Occipital lobe (tissue), 3 donors: ENCODE measurements at places on chromosomes 13 and 19.
A peak's percentile ranks its signal among the peaks of the same experiment; 100 is the strongest.

DNA sequence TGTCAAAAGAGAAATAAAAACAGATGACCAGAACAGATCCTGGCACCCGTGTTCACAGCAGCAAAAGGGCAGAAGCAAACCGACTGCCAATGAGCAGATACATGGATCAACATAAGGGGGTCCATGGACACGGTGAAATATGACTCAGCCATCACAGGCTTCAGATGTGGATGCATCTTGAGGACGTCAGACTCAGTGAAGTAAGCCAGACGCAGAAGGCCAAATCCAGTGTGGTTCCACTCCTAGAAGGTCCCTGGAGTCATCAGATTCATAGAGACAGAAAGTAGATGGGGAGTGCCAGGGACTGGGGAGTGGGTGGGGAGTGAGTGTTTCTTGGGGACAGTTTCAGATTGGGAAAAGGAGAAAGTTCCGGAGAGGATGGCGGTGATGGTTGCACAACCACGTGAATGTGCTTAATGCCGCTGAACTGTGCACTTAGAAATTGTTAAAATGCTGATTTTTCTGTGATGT is 28.8 kb upstream of the SEMA6B start:
- no peak for DNase-seq

- no peak for DNase-seq
Measured at GRCh38 chr13:53167561-53167960, 138.9 kb downstream of the OLFM4 start.

GRCh38 chr19:46704379-46705076 is 12.4 kb downstream of the PRKD2 start:
- peak; percentile 17 for DNase-seq

DNA sequence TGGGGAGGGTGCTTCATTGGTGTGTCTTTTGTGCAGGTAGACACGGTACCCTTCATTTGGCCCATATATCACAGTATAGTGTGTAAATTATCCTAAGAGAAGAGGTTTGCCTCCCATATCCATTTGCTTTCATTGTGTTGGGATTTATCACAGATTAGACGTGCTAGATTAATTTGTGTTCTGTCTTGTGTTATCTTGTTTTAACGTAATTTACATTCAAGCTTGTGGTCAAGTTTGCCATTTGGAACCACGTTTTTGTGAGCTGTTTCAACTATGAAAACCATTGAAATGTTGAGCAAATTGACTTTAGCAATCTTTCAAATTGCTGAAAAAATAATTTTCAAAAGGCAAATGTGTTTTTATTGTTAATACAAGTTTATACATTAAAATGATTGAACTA is 1826.5 kb downstream of the SLITRK5 start:
- no peak for DNase-seq

DNA sequence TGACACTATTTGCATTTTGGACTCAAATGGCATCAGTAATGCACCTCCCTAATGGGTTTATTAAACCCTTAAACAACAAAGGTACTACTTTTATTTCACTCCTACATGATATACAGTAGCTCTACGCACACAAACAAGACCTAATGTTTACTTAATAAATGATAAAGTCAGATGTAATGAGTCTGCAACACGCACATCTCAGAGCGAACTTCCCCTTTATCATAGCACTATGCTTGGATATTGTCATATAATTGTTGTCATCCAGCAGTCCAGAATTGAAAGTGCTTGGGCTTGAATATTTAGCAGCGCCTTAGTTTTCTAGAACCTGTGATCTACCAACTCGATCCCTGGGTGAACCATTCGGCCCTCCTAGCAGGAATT is 772 bp downstream of the PARP4 start:
- no peak for DNase-seq

GRCh38 chr13:49246850-49247642 is 679 bp upstream of the CDADC1 start:
- DNase-seq, result no peak

- no peak for DNase-seq
Measured at GRCh38 chr19:8025316-8025715, 19.9 kb upstream of the ELAVL1 start.

- DNase-seq, result no peak
Measured at GRCh38 chr19:56919308-56919995, 78.9 kb upstream of the PEG3 start.

DNA sequence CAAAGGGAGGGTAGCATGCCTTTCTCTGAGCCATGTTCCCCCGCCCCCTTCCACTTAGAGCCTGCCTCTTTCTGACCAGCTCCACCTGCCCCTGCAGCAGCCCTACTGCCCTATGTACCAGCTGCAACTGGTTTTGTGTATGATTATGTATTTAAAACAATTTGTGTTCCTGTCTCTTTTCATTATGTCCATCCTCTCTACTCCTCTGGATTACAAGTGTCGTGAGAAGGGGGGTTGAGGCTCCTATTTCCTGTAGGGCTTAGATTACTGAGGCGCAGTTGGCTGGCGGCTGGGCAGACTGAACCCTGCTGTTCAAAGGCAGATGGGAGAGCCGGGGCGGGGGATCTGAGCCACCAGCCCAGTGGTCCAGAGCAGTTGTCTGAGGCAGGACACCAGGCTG is 213.3 kb downstream of the KCNRG start:
- no peak for DNase-seq

GRCh38 chr19:13163609-13164342 is 13.6 kb downstream of the IER2 start:
- no peak for DNase-seq

- no peak for DNase-seq
Measured at GRCh38 chr19:16298334-16298733, 26.3 kb upstream of the KLF2 start.

GRCh38 chr13:106314417-106314816 is 221.0 kb downstream of the EFNB2 start:
- no peak for DNase-seq

DNA sequence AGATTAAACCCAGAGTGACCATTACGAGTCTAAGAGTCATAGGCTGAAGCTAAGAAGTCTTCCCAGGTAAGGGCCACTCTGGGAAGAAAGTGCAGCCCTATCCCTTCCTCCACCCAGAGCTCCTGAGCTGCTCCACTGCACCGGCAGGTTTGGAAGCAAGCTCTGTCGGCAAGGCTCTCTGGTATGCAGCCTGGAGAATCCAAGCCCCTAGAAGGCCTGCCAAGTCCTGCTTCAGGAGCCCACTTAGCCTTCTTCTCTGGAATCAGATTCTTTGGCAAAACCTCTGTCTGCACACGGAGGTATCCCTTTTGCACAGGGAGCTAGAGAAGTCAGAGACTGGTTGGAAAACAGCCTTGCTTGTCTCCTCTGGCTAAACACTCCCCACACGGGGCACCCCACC is 58.5 kb downstream of the CEBPG start:
- no peak for DNase-seq

DNA sequence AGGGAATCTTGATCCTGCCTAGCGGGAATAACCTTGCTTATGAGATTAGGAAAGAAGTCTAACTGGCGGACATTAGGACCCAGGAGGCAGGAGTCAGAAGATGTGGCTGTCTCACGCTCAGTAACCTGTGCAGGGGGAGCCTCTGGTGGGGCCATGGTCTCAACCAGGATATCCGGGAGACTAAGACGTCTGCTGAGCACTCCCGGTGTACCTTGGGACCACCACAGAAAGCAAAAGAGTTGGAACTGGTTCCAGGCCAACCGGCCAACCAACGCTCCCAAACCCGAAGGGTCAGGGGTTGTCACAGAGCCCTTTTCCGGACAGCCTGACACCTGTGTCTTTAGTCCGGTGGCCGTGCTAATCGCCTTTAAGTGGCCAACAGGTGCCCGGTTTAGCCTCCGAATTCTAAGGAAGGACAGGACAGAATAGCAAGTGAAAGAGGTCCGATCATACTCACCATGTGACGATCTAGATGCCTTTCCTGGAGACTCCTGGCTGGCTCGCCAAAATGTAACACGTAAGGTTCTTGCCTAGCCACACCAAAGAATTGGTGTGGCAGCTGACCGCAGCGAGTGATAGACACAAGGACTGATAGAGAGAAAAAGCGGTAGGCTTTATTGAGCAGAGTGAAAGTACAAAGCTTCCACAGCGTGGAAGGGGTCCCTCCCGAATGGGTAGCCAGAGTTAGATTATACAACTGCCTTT is 103.9 kb upstream of the DIAPH3 start:
- no peak for DNase-seq

- no peak for DNase-seq
Measured at GRCh38 chr13:73910733-73911132, 223.5 kb downstream of the KLF12 start.

- no peak for DNase-seq
Measured at GRCh38 chr19:36972571-36972970, 56.4 kb downstream of the ZNF568 start.

- no peak for DNase-seq
Measured at GRCh38 chr19:8430650-8431049, 14.1 kb upstream of the HNRNPM start.

GRCh38 chr13:73572824-73573223 is 514.0 kb downstream of the KLF5 start:
- DNase-seq, result no peak

- no peak for DNase-seq
Measured at GRCh38 chr19:17023805-17024204, 2.8 kb downstream of the CPAMD8 start.

DNA sequence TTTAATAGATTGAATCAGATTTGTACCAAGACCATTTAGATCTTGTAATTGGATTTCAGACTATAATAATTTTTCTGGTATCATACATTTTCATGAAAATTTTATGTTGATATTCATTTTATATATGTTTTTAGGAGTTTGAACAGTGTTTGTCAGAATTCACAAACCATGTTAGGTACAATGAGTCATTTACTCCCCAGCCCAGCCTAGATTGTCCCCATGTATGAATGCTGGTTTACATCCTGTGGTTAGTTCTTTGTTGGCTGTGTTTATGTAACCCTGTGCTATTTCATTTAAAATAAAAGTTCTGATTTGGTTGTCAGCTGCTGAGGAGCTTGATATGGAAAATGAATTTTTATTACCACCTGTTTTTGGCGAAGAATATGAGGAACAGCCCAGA is 96.7 kb downstream of the GJA3 start:
- DNase-seq, result no peak

GRCh38 chr13:29746148-29746677 is 104.2 kb downstream of the UBL3 start:
- DNase-seq, result no peak

- no peak for DNase-seq
Measured at GRCh38 chr13:98546402-98546801, 30.5 kb downstream of the STK24 start.

- DNase-seq, result no peak
Measured at GRCh38 chr13:80196756-80197155, 144.2 kb downstream of the SPRY2 start.

- DNase-seq, result no peak
Measured at GRCh38 chr13:75402787-75403186, 79.2 kb downstream of the TBC1D4 start.

- no peak for DNase-seq
Measured at GRCh38 chr13:112255550-112256120, 120.5 kb upstream of the SPACA7 start.

GRCh38 chr19:17160908-17161307 is 54.2 kb upstream of the USE1 start:
- DNase-seq, result no peak

GRCh38 chr19:15629003-15629880 is 11.5 kb upstream of the CYP4F3 start:
- peak; percentile 61 for DNase-seq

DNA sequence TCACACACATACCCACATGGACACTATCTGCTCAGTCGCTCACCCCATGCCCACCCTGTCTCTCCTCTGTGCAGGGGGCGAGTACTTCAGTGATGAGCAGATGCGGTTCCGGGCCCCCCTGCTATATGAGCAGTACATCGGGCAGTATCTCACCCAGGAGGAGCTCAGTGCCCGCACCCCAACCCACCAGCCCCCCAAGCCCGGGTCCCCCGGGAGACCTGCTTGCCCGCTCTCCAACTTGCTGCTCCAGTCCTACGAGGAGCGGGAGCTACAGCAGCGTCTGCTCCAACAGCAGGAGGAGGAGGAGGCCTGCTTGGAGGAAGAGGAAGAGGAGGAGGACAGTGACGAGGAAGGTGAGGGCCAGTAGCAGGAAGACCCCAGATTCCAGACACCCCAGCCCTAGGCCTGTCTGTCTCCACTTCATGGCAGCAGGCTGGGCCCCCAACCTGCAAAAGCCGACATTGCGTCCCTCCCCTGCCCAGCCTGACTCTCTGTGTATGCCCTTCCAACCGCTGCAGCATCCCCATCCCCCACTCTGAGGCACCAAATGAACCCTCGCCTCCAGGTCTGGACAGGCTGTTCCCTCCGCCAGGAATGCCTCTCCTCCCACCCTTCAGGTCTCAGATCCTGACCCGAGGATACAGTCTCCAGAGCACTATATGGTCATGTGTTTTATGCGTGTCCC is 9.7 kb downstream of the CCDC97 start:
- DNase-seq, result no peak

- DNase-seq, result no peak
Measured at GRCh38 chr13:60327511-60327910, 69.5 kb upstream of the TDRD3 start.

DNA sequence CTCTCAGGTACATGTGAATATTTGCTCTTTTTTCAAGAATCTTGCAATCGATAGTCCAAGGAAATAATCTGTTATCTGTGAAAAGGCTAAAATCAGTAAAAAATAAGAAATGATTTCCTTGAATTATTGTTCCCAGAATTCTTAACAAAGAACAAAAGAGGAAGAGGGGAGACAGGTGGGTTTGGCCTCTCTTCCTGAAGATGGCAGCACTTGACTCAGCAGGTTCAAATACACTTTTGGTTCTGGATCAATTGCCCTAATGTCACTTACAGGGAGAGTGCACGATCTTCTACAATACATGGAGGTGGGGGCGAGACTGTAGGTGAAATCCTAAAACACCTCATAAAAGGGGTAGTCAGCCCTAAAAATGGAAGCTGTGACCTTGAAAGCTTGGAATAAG is 358.7 kb downstream of the IRS2 start:
- DNase-seq, result no peak

GRCh38 chr13:44101347-44102083 is 221.8 kb downstream of the LACC1 start:
- DNase-seq, result no peak

- DNase-seq, result no peak
Measured at GRCh38 chr13:49925881-49926418, 10.2 kb downstream of the SPRYD7 start.

- DNase-seq, result no peak
Measured at GRCh38 chr19:16542910-16543472, 754 bp upstream of the CHERP start.

DNA sequence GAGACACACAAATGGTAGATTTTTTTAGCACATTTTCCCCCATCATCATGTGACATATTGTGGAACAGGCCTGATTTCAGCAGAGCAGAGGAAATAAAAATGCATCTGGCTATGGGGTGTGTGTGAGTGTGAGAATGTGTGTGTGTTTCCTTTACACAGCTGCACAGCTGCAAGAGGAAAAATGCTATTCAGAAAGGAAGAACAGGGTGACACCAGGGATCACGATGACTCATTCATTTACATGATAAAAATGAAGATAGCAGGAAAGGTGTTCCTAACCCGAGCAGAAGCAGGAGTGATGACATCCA is 469.5 kb upstream of the TSHZ3 start:
- no peak for DNase-seq
